Stimulated activated CD8-positive, alpha-beta memory T cell treated with anti-CD3 and anti-CD28 coated beads, Interleukin-7, amount 100 ng/mL, for 1 hour (primary cell): ENCODE measurements at places on chromosomes 7 and 10.

DNA sequence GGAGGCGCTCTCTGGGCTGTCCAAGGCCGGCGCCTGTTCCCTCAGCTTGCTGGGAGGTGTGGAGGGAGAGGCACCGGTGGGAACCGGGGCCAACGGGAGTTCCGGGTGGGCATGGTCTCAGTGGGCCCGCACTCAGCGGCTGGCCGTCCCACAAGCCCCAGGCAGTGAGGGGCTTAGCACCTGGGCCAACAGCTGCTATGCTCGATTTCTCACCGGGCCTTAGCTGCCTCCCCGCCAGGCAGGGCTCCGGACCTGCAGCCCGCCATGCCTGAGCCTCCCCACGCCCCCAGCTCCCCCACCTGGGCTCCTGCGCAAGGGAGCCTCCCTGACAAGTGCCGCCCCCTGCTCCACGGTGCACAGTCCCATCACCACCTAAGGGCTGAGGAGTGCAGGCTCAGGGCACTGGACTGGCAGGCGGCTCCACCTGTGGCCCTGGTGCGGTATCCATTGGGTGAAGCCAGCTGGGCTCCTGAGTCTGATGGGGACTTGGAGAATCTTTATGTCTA is 276.5 kb downstream of the SH2D4B start:
- DNase-seq = no peak

DNA sequence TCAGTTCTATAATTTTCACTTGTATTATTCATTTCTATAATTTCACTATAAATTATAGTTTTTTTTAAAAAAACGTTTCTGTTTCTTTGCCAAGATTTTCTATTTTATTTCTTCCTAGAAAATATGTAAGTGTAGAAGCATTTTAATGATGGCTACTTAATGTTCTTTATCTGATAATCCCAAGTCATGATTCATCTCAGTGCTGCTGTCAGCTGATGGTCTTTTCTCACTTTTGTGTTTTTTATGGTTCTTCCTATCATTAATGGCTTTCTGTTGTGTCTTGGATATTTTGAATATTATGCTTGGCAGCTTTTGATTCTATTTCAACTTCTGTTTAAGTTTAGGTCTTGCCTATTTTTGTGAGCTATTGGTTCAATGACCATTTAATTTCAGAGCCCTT is 268.6 kb downstream of the BAMBI start:
- no peak for DNase-seq

GRCh38 chr7:116433246-116433645 is 66.3 kb upstream of the CAV2 start:
- DNase-seq = no peak

DNA sequence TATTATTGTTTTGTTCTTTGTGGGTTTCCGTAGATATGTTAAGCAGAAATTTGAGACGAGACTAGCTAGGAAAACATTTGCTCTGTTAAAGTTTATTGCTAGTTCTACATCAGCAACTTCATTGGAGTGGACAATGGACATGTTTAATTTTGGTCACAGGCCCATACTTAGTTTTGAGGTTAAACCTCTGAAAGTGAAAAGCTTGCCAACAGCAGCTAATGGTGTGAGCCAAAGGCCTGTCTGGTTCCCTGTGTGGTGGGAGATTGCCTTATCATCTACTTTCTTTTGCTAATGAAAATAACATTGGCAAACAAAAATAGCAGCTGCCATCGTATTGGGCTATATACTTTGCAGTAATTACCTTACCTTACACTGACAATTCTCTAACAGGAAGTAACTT is 388.4 kb upstream of the FZD8 start:
- no peak for DNase-seq

- DNase-seq = no peak
Observed at GRCh38 chr7:99953649-99954048, 22.2 kb downstream of the AZGP1 start.
